Activated CD4-positive, alpha-beta T cell treated with anti-CD3 and anti-CD28 coated beads for 1 hour (primary cell): ENCODE measurements at places on chromosomes 2 and 18.

GRCh38 chr2:205837663-205838062 lies 155.4 kb downstream of the NRP2 start:
- DNase-seq, result no peak

- DNase-seq, result no peak
Observed at GRCh38 chr18:62258093-62258492, 67.0 kb upstream of the TNFRSF11A start.

DNA sequence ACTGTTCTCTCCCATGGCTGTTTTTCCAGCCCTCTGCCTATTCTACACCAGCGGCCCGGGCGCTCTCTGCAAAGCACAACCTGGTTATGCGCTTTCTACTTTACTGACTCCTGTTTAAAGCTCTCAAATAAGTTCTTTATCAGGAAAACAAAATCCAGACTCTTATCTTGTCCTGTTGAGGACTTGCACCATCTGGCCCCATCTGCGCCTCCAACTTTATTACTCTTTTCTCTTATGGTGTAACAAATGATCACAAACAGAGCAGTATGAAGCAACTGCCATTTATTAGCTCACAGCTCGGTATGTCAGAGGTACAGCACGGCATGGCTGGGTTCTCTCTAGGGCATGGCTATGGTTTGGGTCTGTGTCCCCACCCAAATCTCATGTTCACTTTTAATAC lies 236.5 kb upstream of the NT5C1B start:
- DNase-seq, result no peak

GRCh38 chr2:30105556-30105955 lies 41.3 kb upstream of the YPEL5 start:
- no peak for DNase-seq

GRCh38 chr2:241654551-241654950 lies 17.1 kb downstream of the ATG4B start:
- no peak for DNase-seq

DNA sequence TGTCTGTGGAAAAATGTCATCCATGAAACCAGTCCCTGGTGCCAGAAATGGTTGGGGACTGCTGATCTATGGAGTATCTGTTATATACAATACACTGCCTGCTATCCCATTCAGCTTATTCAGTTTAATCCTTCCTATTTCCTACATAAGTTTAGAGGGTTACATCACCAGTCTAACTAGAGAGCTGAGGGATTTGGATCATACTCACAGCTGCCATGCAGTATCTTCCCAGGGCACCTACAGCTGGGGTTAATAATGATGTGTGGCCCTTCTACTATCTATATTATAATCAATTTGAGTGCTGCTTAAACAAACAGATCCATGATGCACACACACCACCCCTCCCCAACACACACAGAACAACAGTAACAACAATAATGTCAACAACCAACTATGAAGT lies 524.0 kb downstream of the LRRTM4 start:
- DNase-seq, result no peak

GRCh38 chr18:62458346-62458745 lies 64.5 kb upstream of the ZCCHC2 start:
- DNase-seq, result no peak

DNA sequence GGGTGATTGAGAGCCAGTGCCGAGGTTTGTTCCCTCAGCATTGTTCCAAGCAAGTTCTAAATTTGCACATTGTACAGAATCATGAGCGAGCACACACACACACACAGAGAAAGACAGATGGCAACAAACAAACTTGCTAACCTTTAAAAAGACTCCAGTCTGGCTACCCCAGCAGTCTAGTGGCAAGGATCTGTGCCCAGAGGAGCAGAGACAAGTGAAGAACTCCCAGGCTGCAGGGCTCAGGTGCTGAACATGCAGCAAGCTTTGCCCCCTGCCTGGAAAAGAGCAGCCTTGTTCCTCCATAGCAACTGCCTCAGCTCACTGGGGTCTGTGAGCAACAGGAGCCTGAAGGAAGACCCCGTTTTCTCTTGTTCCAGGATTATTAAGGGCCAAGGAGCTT lies 169.2 kb upstream of the CCDC68 start:
- DNase-seq, result no peak

DNA sequence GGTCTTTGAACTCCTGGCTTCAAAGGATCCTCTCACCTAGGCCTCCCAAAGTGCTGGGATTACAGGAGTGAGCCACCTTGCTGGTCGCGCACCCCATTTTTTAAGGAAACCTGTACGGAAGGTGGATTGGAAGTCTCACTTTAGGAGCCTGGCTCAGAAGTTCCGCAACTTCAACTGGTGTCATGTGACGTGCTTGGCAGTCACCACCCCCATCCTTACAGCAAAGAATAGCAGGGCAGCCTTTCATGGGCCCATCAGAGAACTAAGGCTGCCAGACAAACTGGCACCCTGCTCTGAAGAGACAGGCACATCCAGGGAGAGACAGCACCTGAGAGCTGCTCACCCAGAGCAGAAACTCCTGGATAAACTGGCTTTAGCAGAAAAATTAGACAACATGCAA lies 3.3 kb upstream of the SLC66A2 start:
- no peak for DNase-seq

- DNase-seq, result no peak
Observed at GRCh38 chr2:184597571-184597991, 748 bp upstream of the ZNF804A start.

GRCh38 chr18:36752929-36753865 lies 75.6 kb downstream of the TPGS2 start:
- no peak for DNase-seq

DNA sequence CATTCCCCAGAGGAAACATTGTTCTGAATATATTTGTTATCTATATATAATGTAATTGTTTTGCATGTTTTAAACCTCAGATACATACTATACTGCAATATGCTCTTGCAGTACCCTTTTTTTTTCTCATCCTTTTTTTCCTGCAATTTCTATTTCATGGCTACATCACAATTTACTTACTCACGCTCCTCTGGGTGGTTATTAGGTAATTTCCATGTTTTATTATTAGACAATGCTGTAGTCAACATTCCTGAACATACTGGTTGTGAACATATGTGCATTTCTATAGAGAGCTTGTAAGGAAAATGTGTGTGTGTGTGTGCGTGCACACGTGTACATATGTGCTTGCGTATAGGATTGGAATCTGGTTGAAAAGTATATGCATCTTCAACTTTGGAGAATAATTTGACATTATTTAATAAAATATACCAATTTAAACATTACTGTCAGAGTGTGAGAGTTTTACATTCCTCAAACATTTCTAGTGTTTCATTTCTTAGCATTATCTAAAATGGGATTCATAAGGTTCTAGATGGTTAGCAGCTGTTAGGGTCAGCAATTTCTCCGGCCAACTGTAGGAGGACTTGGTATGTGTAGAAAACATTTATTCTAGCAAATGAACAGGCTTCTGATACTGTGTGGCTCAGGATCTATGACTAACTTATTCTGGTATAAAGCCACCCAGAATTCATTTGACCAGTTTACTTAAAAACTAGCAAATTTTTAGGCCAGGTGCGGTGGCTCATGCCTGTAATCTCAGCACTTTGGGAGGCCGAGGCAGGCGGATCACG lies 22.4 kb downstream of the NCOA1 start:
- DNase-seq, result no peak

DNA sequence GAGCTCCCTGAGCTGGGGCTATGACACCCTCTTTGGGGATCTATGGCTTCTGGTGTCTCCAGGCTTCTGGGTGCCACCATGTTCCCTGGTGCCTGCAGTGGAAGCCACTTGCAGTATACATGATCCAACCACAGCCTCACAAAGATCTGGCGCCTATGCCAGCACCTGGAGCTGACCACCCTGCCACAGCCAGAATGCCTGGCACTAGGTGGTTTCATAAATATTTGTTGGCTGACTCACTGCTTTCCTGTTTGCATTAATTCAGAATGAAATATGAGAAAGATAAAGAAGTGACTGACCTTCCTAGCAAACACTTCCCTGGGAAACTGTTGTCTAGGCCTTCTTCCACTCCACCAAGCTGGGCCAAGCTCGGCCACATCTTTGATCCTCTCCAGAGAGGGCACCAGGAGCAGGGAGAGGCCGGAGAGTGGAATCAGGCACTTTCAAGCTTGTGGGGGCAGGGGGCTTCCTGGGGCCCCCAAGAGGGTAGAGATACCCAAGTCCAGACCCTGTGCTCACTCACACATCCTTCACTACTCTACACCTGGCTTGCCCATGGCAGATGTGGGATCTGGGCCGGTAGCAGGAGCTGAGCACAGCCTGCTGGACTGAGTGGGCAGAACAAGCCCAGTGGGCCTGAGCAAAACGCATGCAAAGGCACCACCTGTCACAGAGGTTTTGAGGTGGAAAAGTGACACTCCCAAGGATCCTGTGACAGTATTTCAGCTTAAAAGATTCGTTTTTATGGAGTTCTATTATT lies 565.7 kb downstream of the SLC4A3 start:
- no peak for DNase-seq
